Inflammatory macrophage (primary cell): ENCODE measurements at places on chromosomes 16 and 17.

- no peak for DNase-seq
These were observed 36.0 kb upstream of the ICAM2 start for GRCh38 chr17:64056269-64057005.

DNA sequence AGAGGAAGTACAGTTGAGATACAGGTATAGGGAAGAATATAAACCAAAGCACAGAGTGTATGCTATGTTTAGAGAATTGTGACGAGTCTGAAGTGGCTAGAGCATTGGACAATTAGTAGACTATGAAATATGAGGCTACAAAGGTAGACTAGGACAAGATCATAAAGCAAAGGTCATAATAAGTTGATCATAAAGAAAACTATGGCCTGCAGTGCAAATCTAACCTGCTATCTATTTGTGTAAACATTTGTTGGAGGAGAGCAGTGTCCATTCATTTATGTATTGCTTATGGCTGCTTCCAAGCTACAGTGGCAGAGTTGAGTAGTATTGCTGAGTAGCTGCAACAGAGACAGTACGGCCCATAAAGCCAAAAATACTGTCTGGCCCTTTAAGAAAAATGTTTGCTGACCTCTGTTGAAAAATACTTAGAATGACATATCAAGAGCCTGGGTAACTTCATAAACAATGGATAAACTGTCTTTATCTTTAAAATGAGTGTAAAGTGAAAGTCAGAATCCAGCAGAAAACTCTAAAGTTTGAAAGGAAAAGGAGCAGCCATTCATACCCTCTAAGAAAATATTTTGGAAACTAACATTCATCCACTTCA is 14.5 kb upstream of the OR1E2 start:
- DNase-seq = no peak

DNA sequence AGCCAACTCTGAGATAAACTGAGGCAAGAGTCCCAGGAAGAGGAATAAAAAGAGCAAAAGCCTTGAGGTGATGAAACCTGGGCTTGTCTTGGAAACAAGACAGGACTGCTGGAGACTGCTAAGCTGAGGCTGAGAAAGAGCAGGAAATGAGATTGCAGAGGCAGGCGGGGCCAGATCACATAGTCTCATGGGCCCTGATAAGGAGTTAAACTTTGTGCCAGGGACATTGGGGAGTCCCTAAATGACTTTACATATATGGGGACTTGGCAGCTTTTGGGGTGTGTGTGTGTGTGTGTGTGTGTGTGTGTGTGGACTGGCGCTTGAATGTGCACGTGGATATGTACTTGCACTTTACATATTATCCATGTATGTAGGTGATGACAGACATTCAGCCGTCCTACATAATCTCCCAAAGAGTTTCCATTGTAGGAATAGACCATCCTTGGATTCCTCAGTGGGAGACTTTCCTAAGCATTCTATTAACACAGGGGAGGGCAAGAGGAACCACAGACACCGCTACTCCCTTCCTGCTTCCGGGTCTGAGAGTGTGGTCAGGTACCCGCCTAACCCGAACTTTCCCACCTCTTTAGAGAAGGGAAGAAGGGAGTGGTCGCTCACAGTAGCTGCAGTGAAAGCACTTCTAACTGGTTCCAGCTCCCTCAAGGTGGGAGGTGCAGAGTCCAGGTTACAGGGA is 123.1 kb downstream of the LYRM1 start:
- DNase-seq = no peak

- DNase-seq = no peak
These were observed 5.4 kb downstream of the DHX58 start for GRCh38 chr17:42107124-42107523.

GRCh38 chr17:81522491-81523401 is 5.4 kb upstream of the FSCN2 start:
- DNase-seq = peak; percentile 42

- peak; percentile 42 for DNase-seq
These were observed 46.1 kb upstream of the BPTF start for GRCh38 chr17:67779098-67779672.
